A549 treated with AZD2906 at 1 μM for 4 hours (cell line): ENCODE measurements at places on chromosomes 6 and 20. TPM values are rescaled to one million over a fixed set of nuclear protein-coding genes. Genes with fewer than 3 reads are reported as not detected.

Gene TMC2
- total RNA-seq: not detected in 5 replicates

Gene CNR1
- 1.8 to 2.4 TPM (median 1.9 TPM) in 5 replicates for total RNA-seq

Gene SLC16A10
- total RNA-seq: 0.34 to 0.78 TPM (median 0.76 TPM) in 5 replicates

Gene C6orf58
- total RNA-seq: 0.07 to 0.18 TPM (median 0.13 TPM) in 5 replicates

Gene HLA-DOA
- 0.05 TPM in 1 of 5 replicates, not detected in the others for total RNA-seq

Gene DDX39B
- total RNA-seq: 340 to 418 TPM (median 347 TPM) in 5 replicates

Gene CYP39A1
- 0.03 to 0.07 TPM in 2 of 5 replicates, not detected in the others for total RNA-seq

Gene ELMO2
- 18.7 to 23.6 TPM (median 20.0 TPM) in 5 replicates for total RNA-seq

Gene DTNBP1
- 11.8 to 14.6 TPM (median 11.9 TPM) in 5 replicates for total RNA-seq
